ENCODE measurements at places on chromosomes 7 and 10.
A peak's percentile ranks its signal among the peaks of the same experiment; 100 is the strongest.

DNA sequence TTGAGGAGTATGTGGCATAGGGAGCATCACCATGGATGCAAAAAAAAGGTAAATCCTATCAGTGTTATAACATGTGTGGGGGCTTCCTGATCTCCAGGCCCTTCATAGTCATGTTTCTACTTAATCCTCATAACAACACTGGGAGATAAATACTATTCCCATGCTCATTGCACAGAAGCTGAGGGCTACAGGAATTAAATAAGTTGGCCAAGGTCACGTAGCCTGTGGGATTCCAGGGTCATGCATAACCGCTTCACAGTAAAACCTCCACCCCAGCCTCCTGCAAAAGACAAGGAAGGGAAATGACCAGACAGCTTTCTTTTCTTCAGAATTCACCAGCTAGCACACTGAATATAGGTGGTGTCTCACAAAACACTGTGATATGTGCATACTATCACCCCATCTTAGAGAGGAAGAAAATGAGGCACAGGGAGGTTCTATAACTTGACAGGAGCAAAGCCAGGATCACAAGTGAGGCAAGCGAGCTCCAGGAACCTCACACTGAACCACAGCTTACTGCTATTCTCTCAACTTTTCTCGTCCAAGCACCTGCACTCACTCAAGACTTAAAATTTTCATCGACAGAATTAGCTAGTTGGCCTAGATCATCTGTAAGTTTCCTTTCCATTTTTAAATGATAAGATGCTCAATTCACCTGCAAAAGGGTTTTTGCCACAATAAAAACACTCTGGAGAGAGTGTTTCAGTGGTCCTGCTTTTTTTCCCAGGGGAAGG, 13.4 kb downstream of the JAZF1 start:
- DNase-seq = no peak

GRCh38 chr7:108335269-108335918, 120.8 kb downstream of the NRCAM start:
- DNase-seq = peak; percentile 88

GRCh38 chr7:40437498-40437897, 302.7 kb downstream of the SUGCT start:
- DNase-seq = no peak

- DNase-seq = no peak
These were observed 162.3 kb downstream of the SVIL start for GRCh38 chr10:29472301-29473086.

GRCh38 chr7:151793991-151794507, 82.9 kb downstream of the PRKAG2 start:
- DNase-seq = no peak

DNA sequence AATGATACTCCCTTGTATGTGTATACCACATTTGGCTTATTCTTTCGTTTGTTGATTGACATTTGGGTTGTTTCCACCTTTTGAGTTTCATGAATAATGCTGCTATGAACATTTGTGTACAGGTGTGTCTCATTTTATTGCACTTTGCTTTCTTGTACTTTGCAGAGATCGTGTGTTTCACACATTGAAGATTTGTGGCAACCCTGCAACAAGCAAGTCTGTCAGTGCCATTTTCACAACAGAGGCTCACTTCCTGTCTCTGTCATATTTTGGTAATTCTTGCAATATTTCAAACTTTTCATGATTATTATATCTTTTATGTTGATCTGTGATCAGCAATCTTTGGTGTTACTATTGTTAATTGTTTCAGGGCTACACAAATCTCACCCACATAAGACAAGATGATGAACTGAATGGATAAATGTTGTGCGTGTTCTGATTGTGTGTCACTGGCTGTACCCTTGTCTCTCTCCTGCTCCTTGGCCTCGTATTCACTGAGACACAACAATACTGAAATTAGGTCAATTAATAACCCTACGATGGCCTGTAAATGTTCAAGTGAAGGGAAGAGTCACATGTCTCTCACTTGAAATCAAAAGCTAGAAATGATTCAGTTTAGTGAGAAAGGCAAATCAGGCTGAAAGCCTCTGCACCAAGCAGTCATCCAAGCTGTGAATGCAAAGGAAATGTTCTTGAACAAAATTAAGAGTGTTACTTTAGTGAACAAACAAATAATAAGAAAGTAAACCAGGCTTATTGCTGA, 133.6 kb upstream of the JCAD start:
- DNase-seq = no peak

- DNase-seq = no peak
These were observed 38.1 kb upstream of the CPN1 start for GRCh38 chr10:100119726-100120125.

DNA sequence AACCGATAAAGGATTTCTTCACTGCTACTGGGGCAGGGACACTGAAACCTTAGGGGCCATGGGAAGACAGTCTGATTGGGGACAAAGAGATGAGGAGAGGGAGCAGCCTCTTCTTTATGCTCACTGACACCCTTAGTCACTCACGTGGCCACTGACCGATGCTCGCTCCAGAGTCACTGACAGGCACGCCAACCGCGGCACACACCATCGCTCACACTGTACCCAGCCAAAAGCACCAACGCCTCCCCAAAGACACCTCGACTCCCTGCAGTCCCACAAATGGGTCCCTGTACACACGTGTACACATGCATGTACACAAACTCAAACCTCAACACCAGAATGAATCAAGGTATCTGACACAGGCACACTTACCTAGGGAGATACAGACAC, 35.3 kb upstream of the SLF2 start:
- no peak for DNase-seq

- DNase-seq = no peak
These were observed 265.2 kb upstream of the CSTF2T start for GRCh38 chr10:51964630-51965029.

DNA sequence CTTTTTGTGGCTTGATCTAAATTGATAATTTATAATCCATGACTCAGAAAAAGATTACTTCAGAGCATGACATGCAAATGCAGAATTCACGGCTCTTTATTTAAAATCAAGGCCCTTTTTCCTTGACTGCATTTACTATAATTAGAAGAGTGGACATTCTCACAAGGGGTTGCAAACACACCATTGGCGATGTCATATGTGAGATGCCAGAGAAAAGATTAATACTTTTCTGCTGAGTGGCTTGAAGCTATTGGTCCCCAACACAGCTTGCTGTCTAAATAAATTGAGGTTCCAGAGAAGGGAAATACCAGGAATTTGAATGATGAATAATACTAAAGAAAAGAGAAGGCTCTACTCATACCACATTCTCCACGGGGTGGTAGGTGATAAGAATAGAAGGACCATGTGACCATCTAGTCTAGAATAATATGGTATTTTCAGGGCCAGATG, 78.7 kb upstream of the ARID5B start:
- no peak for DNase-seq

DNA sequence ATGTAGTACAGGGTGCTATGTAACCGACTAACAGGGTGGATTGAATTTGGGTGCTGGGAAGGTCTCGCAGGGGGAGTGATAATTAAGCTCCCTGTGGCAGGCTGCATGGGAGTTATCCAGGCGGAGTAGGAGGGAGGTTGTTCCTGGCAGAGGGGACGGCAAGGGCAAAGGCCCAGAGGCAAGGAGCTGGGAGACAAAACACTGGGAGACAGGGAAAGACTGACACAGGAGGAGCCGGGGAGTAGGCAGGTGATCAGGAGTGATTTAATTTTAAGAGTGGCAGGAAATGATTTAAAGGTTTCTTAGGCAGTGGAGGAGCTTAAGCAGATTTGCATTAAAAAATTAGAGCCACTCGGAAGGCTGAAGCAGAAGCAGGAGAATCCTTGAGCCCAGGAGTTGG, 40.7 kb upstream of the LEP start:
- no peak for DNase-seq

- no peak for DNase-seq
These were observed 25.1 kb downstream of the SVIL start for GRCh38 chr10:29609696-29610095.

DNA sequence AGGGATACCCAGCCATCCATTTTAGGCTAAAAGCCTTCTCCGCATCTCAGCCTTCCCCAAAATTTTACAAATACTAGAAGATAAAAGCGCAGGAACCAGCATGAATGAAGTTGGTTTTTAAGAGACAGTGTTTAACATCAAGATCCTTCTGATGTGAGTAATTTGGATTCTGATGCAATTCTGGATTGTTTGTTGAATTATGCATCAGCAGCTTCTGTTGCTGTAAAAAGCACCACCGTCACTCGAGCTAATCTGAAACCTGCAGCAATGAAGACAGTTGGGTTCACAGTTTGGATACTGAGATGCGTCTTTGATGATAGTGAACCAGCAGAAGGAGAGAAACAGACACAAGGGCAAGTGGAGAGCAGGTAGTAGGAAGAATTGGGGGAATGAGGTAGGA, 179.2 kb downstream of the PLXNA4 start:
- DNase-seq = no peak

- DNase-seq = no peak
These were observed 15.6 kb upstream of the CRHR2 start for GRCh38 chr7:30697719-30698460.

DNA sequence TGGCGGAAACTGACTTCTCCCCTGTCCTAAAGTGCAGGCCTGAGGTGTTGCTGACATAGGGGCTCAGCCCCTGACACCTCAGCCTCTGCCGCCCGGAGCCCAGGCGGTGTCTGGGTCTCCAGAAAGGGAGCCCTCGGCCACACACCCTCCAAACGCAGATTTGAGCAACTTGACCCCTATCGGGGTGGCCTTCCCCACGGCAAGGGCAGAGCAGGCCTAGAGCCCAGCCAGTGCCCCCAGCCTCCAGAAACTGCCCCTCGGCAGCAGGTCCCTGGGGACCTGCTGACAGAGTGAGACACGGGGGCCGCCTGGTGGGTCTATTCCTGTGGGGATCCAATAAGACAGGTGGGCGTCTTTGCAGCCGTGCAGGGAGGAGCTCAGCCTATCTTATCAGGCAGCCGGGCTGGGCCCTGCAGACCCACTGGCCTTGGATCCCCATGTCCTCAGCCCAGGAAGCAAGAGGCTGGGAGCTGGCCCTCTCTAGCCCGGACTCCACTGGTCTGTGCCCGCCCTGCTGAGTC, 11.0 kb downstream of the TMEM184A start:
- no peak for DNase-seq

GRCh38 chr7:92150450-92151017, 16.3 kb upstream of the CYP51A1 start:
- no peak for DNase-seq

- no peak for DNase-seq
These were observed 97.9 kb upstream of the YAE1 start for GRCh38 chr7:39468261-39468660.

- no peak for DNase-seq
These were observed at the start of gene SYCE1 for GRCh38 chr10:133565441-133566294. TSS of gene SYCE1 (minus strand) at chr10:133565583. CDS start at chr10:133565529, 54 bp downstream.

DNA sequence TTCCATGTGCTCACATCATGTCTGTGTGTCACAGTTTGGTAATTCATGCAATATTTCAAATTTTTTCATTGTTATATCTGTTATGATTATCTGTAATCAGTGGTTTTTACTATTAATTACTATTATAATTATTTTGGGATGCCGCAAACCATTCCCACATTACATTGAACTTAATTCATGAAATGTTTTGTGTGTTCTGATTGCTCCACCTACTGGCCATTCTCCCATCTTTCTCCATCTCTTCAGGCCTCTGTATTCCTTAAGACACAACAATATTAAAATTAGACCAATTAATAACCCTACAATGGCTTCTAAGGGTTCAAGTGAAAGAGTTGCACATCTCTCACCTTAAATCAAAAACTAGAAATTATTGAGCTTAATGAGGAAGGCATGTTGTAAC, 398.5 kb downstream of the PCDH15 start:
- peak; percentile 0 for DNase-seq

DNA sequence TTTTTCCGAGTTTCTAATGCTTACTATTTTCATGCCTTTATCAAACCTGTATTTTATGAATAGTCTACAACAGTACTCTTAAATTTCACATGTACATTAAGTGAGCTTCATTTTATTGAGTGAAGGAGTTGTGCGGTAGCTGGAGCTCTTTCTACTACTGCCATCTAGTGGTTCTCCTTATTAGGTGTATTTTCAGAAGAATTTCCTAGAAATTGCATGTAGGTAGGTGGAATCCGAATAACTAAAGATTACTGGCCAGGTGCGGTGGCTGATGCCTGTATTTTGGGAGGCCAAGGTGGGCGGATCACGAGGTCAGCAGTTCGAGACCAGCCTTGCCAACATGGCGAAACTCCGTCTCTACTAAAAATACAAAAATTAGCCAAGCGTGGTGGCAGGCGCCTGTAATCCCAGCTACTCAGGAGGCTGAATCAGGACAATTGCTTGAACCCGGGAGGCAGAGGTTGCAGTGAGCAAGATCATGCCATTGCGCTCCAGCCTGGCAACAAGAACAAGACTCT, 38.3 kb downstream of the LRRC72 start:
- DNase-seq = peak; percentile 83

GRCh38 chr7:25863729-25864110, 288.3 kb upstream of the NFE2L3 start:
- DNase-seq = no peak

DNA sequence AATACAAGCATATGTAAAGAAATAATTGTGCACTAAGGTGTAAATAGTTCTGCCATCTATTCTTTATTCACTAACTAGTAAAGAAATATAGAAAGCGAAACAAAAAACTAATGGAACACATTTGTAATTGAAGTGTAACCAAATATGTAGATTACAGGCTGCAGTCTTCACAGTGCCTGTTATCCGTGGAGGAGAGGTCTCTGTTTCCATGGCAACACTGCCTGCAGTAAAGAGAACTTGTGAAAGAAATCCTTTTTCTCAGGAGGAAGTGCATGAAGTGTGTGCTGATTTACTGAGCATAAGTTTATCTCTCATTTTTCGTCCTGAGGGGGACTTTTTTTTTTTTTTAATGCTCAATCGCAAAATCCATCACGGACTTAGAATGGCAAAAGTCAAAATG, 102.5 kb downstream of the APBB1IP start:
- no peak for DNase-seq

DNA sequence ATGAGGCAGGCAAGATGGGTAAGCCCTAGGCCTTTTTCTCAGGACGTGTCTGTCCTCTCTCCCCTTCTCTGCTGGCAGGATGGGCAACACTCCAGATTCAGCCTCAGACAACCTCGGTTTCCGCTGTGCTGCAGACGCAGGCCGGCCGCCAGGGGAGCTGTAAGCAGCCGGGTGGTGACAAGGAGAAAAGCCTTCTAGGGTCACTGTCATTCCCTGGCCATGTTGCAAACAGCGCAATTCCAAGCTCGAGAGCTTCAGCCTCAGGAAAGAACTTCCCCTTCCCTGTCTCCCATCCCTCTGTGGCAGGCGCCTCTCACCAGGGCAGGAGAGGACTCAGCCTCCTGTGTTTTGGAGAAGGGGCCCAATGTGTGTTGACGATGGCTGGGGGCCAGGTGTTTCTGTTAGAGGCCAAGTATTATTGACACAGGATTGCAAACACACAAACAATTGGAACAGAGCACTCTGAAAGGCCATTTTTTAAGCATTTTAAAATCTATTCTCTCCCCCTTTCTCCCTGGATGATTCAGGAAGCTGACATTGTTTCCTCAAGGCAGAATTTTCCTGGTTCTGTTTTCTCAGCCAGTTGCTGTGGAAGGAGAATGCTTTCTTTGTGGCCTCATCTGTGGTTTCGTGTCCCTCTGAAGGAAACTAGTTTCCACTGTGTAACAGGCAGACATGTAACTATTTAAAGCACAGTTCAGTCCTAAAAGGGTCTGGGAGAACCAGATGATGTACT, 13.1 kb downstream of the PHKG1 start:
- peak; percentile 96 for DNase-seq
